ENCODE measurements at places on chromosomes 5 and 9.

DNA sequence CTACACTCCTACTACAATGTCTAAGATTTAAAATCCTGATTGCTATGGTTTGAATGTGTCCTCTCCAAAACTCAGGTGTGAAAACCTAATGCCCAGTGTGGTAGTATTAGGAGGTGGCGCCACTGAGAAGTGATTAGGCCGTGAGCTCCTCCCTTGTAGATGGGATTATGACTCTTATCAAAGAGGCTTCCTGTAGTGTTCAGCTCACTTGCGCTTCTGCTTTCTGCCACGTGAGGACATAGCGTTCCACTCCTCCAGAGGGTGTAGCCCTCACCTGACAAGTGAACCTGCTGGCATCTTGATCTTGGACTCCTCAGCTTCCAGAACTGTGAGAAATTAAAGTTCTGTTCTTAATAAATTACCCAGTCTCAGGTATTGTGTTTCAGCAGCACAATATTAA, 33.0 kb upstream of the WHRN start:
- DNase-seq = no peak

GRCh38 chr5:141649056-141649688, 2.0 kb downstream of the FCHSD1 start:
- DNase-seq = no peak

- DNase-seq = no peak
These were observed 7.6 kb downstream of the CD180 start for GRCh38 chr5:67189079-67189354.

- no peak for DNase-seq
These were observed 2.9 kb downstream of the CDKN2B-AS1 start for GRCh38 chr9:21997480-21997879.

GRCh38 chr9:15306068-15306756, 804 bp downstream of the TTC39B start:
- DNase-seq = no peak

- no peak for DNase-seq
These were observed 66.5 kb downstream of the FAM114A2 start for GRCh38 chr5:153972240-153972639.

GRCh38 chr5:88660947-88661805, 221.8 kb downstream of the MEF2C start:
- DNase-seq = peak; percentile 46

- no peak for DNase-seq
These were observed 2.1 kb downstream of the PDZD2 start for GRCh38 chr5:31641059-31641458.

GRCh38 chr5:81181576-81182316, 51.4 kb upstream of the CKMT2 start:
- DNase-seq = no peak

DNA sequence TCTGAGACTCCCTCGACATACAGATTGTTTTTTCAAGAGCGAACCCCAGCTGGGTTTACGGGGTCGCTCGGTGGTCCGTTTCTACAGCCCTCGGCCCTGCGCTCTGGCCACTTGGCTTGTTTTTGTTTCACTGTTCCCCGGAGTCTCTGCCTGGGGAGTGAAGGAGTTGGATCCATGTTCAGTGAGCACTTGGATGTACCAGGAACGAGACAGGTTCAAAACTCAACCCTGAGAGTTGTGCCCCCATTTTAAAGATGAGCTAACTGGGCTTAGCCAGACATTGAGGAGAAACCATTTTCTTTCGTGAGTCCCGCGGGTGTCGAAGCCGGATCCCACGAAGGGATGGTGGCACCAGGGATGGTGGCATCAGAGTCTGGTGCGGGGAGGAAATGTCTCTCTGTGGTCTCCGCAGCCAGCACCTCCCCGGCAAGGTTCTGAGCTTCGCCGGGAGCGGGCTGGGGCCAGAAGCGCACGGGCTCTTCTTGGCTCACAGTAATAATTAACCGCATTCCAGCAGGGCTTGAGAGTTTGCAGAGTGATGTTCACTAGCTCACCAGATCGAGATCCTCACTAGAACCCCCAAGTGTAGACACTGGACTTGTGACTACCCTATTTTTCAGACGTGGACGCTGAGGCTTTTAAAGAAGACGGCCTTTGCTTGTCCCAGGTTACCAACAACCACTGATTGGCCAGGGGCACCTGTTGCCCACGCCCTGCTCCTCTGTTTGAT, 1.0 kb downstream of the MSX2 start:
- DNase-seq = no peak

- DNase-seq = no peak
These were observed 67.6 kb upstream of the RNF130 start for GRCh38 chr5:180138976-180139730.

- no peak for DNase-seq
These were observed 236.7 kb upstream of the CCNH start for GRCh38 chr5:87649455-87649854.

- DNase-seq = no peak
These were observed 6.5 kb downstream of the STOM start for GRCh38 chr9:121363622-121363961.

DNA sequence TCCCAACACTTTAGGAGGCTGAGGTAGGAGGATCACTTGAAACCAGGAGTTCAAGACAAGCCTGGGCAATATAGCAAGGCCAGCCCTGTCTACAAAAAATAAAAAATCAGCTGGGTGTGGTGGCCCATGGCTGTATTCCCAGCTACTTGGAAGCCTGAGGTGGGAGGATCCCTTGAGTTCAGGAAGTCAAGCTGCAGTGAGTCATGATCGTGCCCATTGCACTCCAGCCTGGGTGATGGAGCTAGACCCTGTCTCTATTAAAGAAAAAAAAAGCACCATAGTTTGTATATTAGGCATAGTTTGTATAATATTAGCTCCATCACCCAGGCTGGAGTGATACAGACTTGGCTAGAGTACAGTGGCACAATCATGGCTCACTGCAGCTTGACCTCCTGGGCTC, 9.6 kb upstream of the NME5 start:
- DNase-seq = peak; percentile 15

DNA sequence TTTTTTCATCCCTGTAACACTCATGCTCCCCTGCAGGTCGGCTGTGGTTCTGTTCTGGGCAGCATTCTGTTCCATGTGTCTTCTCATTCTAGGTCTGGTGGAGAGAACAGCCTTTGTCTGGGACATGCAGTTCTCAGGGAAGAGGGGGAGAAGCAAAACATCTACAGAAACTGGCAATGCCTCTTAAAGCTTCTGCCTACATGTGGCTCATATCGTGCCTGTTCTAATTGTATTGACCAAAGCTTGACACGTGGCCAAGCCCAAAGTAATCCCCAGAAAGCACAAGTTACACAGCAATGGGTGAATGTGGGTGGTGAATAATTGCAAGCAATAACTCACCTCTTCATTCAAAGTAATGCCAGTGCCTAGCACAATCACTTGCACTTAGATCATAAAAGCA, 218.2 kb upstream of the IL12B start:
- DNase-seq = no peak

GRCh38 chr9:131912069-131912468, 167.6 kb downstream of the MED27 start:
- no peak for DNase-seq

- no peak for DNase-seq
These were observed 302.9 kb downstream of the CEMIP2 start for GRCh38 chr9:71465392-71465791.

DNA sequence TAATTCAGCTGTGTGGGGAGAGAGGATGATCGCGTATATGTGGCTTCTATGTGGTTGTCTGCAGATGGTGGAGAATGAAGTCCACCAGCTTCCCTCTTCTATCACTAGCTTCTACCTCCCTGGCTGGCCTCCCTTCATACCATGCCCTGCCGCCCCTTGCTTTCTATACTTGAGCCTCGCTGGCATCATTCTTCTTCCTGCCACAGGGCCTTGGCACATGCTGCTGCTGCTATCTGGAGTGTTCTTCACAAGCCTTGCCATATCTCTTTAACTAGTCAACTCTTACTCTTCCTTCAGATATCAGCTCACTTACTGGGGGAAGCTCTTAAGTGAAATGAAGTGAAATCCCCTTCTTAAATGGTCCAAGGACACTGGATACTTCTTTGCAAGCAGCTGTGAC, 100.4 kb downstream of the FGF1 start:
- DNase-seq = no peak

DNA sequence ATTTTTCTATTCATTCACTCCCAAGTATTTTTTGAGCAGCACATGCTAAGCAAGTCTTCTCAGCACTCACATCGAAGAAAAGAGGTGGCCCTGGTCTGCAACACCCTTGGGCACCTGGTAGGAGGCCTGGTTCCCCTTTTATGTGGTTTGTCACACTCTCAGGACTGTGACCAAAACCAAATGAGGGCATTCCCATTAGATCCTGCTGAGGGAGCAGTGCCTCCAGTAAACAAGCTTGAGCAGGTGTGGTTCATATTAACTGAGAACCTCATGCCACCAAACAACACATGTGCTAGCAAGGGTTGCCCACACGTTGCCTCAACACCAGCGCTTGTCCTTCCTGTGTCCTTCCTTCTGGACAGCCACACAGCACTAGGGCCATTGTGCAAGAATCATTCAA, 26.9 kb upstream of the SYK start:
- no peak for DNase-seq

DNA sequence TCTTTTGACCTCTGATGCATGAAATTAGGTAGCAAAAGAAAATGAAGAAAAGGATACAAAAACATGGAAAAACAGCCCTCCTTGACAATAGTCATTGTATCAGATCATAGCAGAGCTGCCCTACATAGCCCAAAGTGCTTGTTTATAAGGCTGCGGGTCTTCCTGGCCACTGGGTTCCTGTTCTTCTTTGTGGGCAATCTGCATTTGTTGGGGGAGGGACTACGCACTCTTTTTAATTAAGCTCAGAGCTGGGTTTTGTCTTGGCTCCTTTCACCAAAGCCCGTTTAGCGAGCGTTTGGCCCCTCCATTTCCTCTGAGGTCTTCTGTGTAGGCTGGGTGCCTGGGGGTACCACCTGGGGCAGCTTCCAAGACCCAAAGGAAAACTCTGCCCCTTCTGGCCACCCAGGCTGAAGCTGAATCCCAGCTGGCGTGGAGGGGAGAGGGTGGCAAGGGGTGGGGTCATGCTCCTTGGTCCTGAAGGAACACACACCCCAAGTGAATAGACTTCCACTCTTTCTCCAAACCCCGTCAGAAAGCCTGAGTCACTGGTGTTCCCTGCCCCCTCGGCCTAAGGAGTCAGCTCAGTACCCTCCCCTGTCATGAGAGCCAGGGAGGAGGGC, 6.5 kb upstream of the PAX5 start:
- DNase-seq = no peak

GRCh38 chr9:21607576-21607975, 125.5 kb upstream of the IFNE start:
- DNase-seq = no peak

GRCh38 chr5:33114361-33114760, 326.4 kb upstream of the TARS1 start:
- DNase-seq = no peak

DNA sequence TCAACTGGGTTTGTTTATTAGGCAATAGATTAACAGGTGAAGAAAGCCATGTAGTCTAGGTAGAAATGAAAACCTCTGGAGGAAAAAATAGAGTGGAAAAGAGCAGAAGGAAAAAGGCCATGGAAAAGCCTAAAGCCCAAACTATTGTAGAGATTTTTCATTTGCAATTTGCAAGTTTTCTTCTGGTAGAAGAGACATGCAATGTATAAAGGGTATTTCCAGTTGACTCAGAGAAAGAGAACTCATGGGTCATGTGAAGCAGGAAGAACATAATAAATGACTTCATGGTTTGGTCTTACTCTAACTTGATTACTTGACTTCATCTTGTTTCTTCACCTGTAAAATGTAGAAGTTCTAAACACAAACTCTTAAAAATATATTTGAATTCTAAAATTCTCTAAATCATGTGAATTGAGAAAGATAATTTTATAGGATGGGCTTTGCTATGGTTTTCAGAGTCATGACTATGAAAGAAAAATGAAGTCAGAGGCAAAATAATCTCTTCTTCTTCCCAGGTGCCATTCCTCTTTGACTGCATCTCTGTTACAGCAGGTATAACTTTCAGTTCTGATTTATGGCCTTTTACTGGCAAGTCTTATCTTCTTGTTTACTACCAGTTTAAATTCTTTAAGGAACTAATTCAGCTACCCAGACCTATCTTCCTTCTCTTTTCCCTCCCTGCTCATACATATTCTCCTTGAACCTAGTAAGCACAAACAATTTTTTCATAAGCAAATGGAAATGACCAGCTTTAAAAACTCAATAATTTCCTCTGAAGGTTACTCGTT, 47.7 kb upstream of the TMC1 start:
- DNase-seq = no peak

DNA sequence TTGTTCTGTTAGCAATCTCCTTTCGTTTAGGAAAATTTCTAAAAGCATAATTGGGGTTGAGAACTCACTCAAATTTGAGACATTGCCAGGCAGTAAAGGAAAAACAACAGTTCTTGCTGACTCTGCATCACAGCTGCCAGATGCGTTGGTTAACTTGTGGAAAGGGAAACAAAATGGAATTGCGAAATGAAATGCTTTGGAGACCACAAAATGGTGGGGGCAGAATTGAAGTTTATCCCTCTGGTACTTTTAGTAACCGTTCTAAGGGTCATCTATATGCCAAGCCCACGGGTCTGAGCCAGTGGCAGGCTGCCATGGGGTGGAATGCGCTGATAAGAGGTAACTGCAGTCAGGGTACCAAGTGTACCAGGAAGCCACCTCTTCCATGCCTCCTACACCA, 28.6 kb upstream of the SELENOP start:
- peak; percentile 88 for DNase-seq

GRCh38 chr9:95515272-95516113, 1.3 kb downstream of the PTCH1 start:
- DNase-seq = no peak

DNA sequence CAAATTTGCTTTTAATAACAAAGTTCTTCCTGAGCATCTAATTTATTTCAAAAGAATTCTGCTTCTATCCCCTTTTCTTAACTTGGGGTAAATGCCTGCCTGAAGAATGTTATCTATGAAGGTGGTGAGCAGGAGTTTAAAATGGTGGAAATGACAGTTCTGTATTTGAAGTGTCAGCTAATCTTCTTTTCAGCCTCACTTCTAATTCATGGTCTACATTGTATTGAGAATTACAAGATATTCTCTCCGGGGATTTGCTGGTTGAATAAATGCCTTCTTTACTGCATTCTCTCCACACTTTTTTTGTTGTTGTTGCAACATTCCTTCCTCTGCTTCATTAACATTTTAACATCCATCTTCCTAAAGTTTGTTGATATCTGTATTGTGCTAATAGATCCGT, 143.1 kb upstream of the GRIN3A start:
- no peak for DNase-seq

- no peak for DNase-seq
These were observed 107.5 kb downstream of the CDH18 start for GRCh38 chr5:19880458-19880857.

GRCh38 chr9:135180586-135180985, 93.1 kb downstream of the OLFM1 start:
- DNase-seq = no peak
